Aorta (tissue), 5 donors: ENCODE measurements at places on chromosomes 7 and 10. TPM values are rescaled to one million over a fixed set of nuclear protein-coding genes. Genes with fewer than 3 reads are reported as not detected.

DNA sequence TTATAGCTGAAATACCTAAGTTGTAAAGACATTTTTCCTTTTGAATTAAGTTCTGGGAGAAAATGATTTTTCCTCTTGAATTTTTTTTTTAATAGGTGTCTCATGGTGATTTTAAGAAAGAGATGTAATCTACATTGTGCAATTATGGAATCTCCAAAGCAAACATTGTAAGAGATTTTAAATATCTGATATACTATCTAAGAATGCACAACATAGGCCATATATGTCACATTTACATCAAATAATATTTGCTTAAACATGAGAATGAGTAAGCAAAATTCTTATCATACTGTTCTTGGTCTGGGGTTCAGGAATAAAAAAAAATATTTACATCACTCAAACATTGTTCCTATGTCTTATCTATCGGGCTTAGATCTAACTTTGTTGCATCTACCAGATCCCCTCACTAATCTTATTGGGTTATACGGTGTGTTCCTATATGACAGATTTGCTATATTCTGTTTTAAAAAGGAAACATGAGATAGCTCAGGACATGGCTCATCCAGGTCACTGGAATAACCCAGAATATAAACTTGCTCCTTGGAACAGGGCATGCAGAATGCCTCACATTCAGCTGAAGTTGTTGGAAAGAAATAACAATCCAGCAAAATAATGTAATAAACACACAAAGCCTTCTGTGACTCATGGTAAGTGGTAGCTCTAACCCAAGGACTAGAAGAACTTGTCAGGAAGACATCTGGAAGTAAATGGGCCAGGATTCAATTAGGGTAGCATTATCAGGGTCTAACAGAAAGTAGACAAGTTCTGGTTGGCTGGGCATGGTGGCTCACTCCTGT is 794.7 kb downstream of the IPMK start:
- no peak for DNase-seq
- no peaks in the 10 kb centered on the region for H3K27me3 ChIP-seq
- H3K4me1 ChIP-seq, result no peaks in the 10 kb centered on the region

The ECD gene
- total RNA-seq, result 25.8 TPM

The MSS51 gene
- total RNA-seq, result 6.3 TPM

- no peak for DNase-seq
- no peaks in the 10 kb centered on the region for H3K4me1 ChIP-seq
- H3K4me3 ChIP-seq, result no peak overlapping the region
Measured at GRCh38 chr10:89217057-89217990, 10.2 kb upstream of the CH25H start.

DNA sequence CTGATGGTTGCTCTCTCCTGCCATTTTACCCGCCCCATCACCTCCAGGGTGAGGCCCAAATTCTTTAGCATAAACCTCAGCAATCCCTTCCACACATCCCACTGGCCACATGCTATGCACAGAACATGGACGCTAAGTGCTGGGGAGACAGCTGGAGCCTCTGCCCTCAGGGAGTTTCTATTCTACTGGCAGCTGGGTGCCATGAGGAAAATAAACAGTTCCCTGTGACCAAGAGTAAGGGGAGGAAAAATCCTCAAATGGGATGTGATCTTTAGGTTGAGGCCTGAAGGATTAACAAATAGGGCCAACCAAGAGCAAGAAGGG is 1.2 kb downstream of the PARP12 start:
- H3K27ac ChIP-seq, result peak overlapping the region; percentile 27
- no peaks in the 10 kb centered on the region for H3K4me1 ChIP-seq
- H3K27me3 ChIP-seq, result no peaks in the 10 kb centered on the region
- DNase-seq, result no peak
- H3K36me3 ChIP-seq, result no peaks in the 10 kb centered on the region

The GJD4 gene
- total RNA-seq, result not detected

GRCh38 chr10:3231951-3232730 is 59.6 kb upstream of the PITRM1 start:
- no peaks in the 10 kb centered on the region for H3K4me1 ChIP-seq
- peak; percentile 74 for DNase-seq
- no peak overlapping the region for H3K4me3 ChIP-seq
- no peaks in the 10 kb centered on the region for H3K36me3 ChIP-seq

GRCh38 chr10:124523901-124524300 is 62.3 kb downstream of the LHPP start:
- H3K4me1 ChIP-seq, result no peaks in the 10 kb centered on the region
- H3K36me3 ChIP-seq, result no peaks in the 10 kb centered on the region
- no peak overlapping the region for H3K4me3 ChIP-seq
- no peaks in the 10 kb centered on the region for H3K27me3 ChIP-seq

DNA sequence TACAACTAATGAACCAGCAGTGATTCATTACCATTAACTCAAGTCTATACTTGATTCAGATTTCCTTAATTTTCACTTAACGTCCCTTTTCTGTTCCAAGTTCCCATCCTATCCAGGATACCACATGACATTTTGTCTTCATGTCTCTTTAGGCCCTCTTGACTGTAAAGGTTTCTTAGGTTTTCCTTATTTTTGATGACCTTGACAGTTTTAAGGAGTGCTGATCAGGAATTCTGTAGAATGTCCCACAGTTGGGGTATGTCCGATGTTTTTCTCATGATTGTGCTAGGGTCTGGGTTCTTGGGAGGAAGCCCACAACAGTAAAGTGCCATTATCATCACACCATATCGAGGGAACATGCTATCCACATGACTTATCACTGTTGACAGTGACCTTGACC is 162.7 kb downstream of the PTPN20 start:
- no peak for DNase-seq
- H3K27me3 ChIP-seq, result no peaks in the 10 kb centered on the region
- no peak overlapping the region for H3K4me3 ChIP-seq
- no peaks in the 10 kb centered on the region for H3K36me3 ChIP-seq

- no peaks in the 10 kb centered on the region for H3K4me1 ChIP-seq
- no peak for DNase-seq
- no peaks in the 10 kb centered on the region for H3K27me3 ChIP-seq
- no peak overlapping the region for H3K4me3 ChIP-seq
- peaks cover 2% of the 10 kb centered on the region for H3K36me3 ChIP-seq
Measured at GRCh38 chr7:213324-213993, 21.1 kb downstream of the FAM20C start.

GRCh38 chr10:120607710-120608703 is 151.0 kb downstream of the PLPP4 start:
- H3K4me3 ChIP-seq, result no peak overlapping the region
- H3K4me1 ChIP-seq, result no peaks in the 10 kb centered on the region
- no peak overlapping the region for H3K27ac ChIP-seq

GRCh38 chr7:111685349-111685748 is 123.1 kb upstream of the IMMP2L start:
- H3K4me1 ChIP-seq, result no peaks in the 10 kb centered on the region
- peaks cover 1% of the 10 kb centered on the region for H3K27me3 ChIP-seq
- H3K27ac ChIP-seq, result no peak overlapping the region
- no peak for DNase-seq
- H3K4me3 ChIP-seq, result no peak overlapping the region

The C10orf53 gene
- total RNA-seq, result not detected

The VWDE gene
- 0.55 TPM for total RNA-seq

The FLNC gene
- 245 TPM for total RNA-seq

- H3K27me3 ChIP-seq, result no peaks in the 10 kb centered on the region
- DNase-seq, result no peak
- no peak overlapping the region for H3K27ac ChIP-seq
- no peaks in the 10 kb centered on the region for H3K4me1 ChIP-seq
Measured at GRCh38 chr10:57806675-57807074, 461.0 kb downstream of the IPMK start.

The MUC3A gene
- 0.45 TPM for total RNA-seq

GRCh38 chr10:59750155-59750945 is 2.9 kb downstream of the MRLN start:
- H3K27me3 ChIP-seq, result no peaks in the 10 kb centered on the region
- no peaks in the 10 kb centered on the region for H3K4me1 ChIP-seq
- DNase-seq, result no peak
- H3K36me3 ChIP-seq, result no peaks in the 10 kb centered on the region

DNA sequence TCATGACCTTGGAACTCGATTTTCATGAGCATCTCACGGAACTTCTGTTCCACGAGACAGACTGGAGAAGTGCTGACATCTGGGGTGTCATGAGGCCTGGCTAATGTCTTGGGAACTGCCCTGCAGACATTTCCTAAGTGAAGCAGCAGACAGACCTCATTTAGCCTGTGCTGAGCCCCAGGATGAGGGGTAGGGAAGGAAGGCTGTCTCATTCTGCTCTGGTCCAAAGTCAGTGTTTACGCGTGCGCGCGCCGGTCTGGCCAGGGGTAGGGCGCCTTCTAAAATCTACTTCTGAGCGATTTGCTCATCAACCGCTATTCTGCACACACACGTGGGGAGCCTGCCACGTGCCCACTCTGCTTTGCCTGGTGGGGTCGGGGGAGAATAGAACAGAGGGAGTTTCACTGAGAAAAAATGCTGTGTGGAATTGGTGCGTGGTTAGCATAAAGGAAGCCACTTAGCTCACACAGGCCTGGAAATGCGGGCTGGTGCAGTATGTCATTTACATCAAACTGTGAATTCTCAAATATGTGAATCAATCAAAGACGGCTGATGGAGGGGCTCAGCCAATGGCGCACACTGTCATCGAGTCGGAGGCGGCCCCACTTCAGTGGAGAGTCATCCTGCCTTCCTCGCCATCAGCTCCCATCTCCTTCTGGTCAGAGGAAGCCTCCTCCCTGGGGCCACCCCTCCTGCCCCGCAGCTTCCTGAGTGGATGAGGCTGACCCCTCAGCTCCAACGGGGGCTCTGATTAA is 335.1 kb downstream of the ADARB2 start:
- no peaks in the 10 kb centered on the region for H3K4me1 ChIP-seq
- no peak overlapping the region for H3K4me3 ChIP-seq
- no peaks in the 10 kb centered on the region for H3K27me3 ChIP-seq
- no peaks in the 10 kb centered on the region for H3K36me3 ChIP-seq
- H3K27ac ChIP-seq, result no peak overlapping the region

DNA sequence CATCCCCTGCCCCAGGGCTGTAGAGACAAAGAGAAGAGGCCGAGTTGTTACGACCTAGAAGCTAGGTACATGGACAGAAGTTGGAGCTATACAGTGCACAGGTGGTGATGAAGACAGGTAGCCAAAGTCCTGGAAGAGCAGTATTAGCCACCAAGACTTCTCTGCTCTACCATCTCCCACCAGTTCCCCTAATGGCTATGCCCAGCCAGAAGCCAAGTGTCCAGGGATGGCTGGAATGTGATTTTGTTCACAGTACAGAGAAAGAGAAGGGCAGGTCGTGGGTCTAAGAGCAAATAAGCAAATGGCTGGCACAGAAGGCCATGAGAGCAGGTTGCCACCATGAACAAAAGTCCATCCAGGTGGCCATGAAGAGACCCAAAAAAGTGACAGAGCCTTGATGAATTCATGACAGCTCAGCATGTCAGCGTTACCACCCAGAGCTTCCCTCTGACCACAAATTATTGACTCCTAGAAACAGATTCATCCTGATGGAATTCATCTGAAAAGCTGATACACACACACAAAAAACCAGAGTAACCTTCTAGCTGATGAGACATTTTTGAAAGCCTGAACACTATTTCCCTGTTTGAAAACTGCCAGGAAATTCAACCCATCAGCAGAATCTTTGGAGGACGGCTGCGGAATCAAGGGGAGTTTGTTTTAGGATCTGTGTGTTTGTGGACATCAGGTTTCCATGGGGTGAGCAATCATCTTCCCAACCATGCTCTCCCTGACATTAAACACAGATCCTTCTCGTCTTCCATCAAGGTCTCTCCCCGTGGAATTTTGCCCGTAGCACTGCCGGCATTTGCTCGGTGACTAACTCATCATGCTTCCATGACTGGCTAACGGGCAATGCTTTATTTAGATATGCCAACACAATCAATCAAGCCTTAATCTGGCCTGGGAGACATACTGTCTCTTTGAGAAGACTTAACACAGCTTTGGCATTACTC is 906.7 kb upstream of the AUTS2 start:
- no peaks in the 10 kb centered on the region for H3K27me3 ChIP-seq
- H3K27ac ChIP-seq, result no peak overlapping the region
- H3K36me3 ChIP-seq, result no peaks in the 10 kb centered on the region

DNA sequence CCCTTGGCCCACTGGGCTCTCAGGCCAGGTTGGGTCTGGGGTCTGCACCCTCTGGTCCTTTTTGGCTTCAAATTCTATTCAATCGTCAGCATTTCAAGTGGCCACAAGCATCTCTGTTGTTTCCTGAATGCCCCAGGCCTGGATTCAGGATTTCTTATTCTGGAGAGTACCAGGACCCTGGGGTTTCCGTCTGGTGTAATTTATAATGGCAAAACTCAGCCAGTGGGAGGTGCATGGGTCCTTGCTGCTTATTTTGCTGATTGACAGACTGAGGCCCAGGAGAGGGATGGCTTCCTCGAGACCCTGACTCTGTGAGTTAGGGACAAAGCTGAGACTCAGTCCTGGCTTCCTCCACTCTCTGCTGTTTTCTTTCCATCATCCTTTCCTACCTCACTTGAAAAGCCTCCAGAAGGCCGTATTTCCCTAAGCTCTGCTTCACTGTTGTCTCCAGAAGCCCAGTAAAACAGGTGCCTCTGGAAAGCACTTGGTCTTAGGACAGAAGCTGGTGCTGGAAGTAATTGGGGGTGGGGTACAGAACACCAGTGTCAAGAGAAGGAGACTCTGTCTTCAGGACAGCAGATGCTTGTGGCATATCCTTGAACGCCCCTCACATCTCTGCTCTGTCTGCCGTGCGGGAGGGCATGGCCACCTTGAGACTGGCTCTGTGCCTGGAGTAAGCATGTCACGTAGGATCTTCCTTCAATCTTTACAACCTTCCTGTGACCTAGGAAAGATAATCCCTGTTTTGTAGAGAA is 39.4 kb upstream of the SH2D4B start:
- H3K36me3 ChIP-seq, result no peaks in the 10 kb centered on the region
- no peaks in the 10 kb centered on the region for H3K27me3 ChIP-seq
- DNase-seq, result no peak
- H3K4me1 ChIP-seq, result peaks cover 2% of the 10 kb centered on the region
- H3K4me3 ChIP-seq, result no peak overlapping the region

The HOXA9 gene
- 5.8 TPM for total RNA-seq

The NUP205 gene
- 40.9 TPM for total RNA-seq

GRCh38 chr7:134826105-134826504 is 46.7 kb downstream of the CALD1 start:
- H3K4me3 ChIP-seq, result peak overlapping the region; percentile 34
- peaks cover 10% of the 10 kb centered on the region for H3K4me1 ChIP-seq
- DNase-seq, result no peak
- H3K36me3 ChIP-seq, result no peaks in the 10 kb centered on the region

GRCh38 chr7:29806208-29806994 is at the start of gene WIPF3:
Gene WIPF3, plus strand, starts transcription at chr7:29806508. Its CDS starts 28,217 bp downstream, at chr7:29834725.
- no peaks in the 10 kb centered on the region for H3K27me3 ChIP-seq
- no peaks in the 10 kb centered on the region for H3K4me1 ChIP-seq
- H3K36me3 ChIP-seq, result no peaks in the 10 kb centered on the region

DNA sequence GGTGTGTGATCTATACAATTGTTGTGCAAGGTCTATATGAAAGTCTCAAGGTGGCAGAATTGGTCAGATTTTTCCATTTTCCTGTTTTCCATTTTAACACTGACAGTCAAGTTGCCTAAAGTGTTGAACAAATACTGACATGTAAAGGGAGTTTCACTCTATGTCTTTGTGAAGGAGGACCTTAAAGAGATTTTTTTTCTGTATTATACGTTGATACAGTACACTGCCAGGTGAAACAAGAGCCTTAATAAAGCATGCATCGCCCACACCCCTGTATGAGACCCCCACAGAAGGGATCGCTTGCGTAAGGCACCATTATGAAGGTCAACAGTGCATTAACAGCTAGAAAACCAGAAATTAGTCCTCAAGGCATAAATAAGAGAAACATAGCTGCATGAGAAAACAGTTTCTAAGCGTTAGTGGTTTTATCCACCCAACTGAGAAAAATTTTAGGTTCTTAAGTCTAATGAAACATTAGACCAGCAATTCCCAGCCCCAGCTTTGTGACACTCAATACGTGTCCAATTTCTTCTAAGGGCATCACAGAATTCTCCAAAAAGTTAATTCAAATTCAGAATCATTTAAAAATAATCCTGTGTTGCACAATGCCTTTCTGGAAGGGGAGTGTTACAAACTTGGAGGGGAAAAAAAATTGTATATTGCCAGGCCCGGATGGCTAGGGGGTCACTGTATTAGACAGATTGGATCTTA is 6.9 kb downstream of the KLF6 start:
- no peak for DNase-seq
- no peak overlapping the region for H3K4me3 ChIP-seq
- no peaks in the 10 kb centered on the region for H3K27me3 ChIP-seq
